ENCODE measurements at places on chromosomes 5 and 9. TPM values are rescaled to one million over a fixed set of nuclear protein-coding genes. Genes with fewer than 3 reads are reported as not detected.

DNA sequence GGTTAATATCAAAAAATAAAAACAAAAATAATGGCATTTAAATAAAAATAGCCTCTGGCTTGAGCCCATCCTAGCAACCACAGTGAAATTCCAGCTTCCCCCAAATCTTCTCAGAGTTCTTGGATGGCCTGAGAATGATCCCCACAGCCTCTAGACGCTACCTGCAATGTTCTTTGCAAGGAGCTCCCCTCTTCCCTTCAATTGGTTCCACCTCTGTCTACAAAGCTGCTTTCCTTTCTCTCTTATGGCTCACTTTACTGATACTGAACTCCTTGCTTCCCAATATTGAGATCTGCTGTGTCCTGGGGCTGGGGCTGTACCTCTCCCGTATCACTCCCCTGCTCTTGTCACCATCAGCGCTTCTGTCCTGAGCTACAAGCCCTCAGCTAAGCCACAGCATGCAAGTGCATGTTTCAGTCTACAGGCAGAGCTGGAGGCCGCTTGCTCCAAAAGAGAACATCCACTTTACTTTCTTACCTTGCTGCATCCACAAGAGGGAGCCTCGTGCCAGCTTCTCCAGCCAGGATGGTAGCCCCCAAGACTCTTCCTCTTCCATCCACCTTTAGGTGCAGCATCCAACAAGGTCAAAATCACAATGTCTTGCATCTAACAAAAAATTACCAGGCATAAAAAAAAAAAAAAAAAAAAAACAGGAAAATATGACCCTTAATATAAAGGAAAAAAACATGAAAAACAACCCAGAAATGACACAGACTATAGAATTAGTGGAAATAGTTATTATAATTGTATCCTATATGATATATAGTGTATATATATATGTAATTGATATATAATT lies 57.4 kb upstream of the PRSS3 start:
- DNase-seq: no peak

DNA sequence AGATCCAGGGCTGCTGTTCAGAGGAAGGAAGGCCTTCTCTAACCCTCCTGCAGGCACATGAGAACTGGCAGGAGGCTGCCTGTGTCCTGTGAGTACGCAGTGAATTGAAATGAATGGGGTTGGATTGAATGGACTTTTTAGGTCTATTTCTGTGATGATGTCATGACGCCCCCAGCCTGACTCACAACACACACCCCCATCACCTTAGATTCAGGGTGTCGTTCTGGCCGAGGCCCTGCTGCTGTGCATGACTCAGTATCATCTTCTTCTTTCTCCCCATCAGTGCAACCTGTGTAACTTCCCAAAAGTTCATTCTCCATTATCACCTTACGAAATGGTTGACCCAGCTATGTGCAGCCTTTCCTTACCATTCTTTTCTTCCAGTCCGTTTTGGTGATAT lies 5.4 kb downstream of the PCAT7 start:
- DNase-seq: no peak

DNA sequence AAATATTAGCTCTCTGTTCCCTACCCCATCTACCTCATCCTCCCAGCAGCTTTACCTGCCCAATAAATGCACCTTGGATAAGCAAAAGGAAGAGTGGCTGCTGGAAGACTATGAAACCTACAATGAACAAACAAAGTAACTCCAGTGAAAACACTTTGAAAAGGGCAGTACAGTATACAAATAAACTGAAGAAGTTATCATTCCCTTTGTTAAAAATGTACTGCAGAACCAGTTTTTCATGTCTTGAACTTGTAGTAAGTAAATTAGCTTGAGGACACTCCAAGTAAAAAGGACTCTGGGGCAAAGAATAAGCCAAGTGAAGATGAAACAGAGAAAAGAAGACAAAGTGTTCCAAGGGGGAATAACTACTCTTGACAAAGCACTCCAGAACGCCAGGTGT lies 457.1 kb downstream of the DTWD2 start:
- no peak for DNase-seq

- DNase-seq: no peak
These were observed 31.0 kb downstream of the SNX18 start for GRCh38 chr5:54548565-54548964.

DNA sequence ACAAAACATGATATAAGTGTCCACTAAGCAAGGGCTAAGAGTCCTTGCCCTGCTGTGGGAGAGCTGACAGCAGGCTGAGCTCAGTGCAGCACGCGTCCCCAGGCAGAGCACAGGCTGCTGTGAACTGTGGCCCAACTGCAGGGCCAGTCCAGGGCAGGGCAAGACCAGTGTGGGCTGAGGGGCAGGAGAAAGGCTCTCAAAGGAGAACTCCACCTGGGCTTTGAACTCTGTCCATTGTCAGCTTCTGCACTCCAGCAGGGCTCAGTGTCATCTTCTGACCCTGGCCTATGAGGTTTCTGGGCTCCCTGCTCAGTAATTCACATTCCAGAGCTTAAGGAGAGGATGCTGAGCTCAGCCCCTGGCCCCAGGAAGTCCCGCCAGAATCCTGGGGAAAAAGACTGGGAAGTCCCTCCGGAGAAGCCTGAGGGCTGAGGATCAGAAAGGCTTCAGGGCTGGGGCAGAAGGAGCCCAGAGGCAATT lies 37.4 kb downstream of the LHFPL2 start:
- DNase-seq: no peak

DNA sequence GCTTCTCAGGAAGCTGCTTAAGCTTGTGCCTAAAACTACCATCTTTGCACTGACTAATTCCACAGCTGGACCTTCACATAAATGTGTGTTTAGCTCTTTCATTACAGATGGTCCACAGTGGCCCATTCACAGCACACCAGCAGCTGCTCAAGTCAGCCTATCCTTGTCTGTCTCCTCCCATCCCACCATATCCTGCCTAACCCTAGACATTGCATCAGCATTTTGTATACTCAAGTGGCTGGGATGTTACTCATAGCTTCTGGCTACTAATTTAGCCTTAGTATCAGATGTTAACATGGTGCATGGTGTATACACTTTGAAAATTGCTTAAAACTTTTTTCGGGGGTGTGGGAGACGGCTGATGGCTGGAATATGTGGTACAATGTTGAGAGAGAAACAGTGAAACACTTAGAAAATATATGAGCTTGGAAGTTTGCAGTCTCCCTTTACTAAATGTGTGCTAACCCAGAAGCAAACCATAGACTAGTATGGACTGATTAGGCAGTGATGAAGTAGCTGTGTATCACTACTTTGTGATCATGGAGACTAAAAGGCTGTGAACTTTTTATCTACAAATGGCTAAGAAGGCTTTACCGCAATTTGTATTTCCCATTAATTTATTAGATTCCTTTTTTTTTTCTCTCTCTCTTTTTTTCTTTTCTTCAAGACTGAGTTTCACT lies 83.1 kb downstream of the JMY start:
- no peak for DNase-seq

DNA sequence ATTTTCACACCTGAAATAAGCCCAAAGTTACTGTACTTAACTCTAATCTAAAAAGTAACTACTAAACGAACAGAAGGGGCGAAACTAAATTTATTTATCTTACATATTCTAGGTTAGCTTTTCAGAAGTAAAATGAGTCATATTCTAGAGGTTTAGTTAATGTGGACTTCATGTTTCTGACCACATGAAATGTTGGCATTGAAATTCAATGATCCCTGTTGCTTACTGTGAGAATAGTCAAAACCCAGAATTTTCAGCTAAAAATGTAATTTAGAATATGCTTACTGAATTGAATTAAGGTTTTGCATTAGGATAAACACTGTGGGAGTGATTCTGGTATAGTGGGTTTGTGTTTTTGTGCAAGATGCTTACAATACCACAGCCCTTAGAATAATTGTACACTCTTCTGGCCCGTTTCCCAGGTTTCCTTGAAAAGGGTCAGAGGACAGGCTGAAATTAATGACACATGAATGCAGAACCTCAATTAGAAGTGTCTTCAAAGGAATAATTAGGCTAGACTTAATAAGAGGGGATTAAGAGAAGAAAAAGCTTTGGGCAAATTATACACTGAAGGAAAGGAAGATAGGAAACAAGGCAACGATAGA lies 1.4 kb upstream of the SNX18 start:
- no peak for DNase-seq

- DNase-seq: peak; percentile 58
These were observed 2.8 kb downstream of the GBGT1 start for GRCh38 chr9:133160742-133161546.

GRCh38 chr5:41370482-41370881 lies 139.9 kb downstream of the PLCXD3 start:
- DNase-seq: no peak

DNA sequence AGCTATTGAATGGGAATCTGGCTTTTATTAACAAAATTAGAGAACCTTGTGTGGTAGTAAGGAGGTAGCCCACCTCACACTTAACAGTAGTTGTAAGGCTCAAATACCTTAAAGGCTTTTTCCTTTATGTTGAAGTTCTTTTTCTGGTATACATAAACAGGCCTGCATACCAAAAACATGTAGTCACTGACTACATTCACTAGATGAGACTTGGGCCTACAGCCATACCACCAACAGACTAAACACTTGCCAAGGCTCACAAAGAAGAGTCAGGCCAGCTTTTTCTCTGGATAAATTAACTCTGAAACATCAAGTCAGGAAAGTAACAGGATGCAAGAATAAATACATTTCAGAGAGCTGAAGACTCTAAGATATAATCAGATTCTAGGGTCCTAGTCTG lies 78.6 kb upstream of the MPDZ start:
- no peak for DNase-seq

Gene PCDHGA11
- 6.9 TPM for total RNA-seq

Gene SPATA31D4
- total RNA-seq: not detected

Gene ABHD17B
- total RNA-seq: 17.8 TPM

Gene FUT7
- total RNA-seq: 0.08 TPM

Gene KLF4
- 138 TPM for total RNA-seq

Gene CCNJL
- total RNA-seq: 3.8 TPM

Gene PJA2
- 101 TPM for total RNA-seq

Gene LRRTM2
- 0.51 TPM for total RNA-seq

Gene ORM1
- 11.9 TPM for total RNA-seq

Gene ADAMTSL2
- 18.5 TPM for total RNA-seq

Gene CDH18
- not detected for total RNA-seq

Measured in ovary (tissue), 10 donors.